T follicular helper cell (primary cell): ENCODE measurements at places on chromosomes 1 and 21.

- no peak for DNase-seq
Observed at GRCh38 chr1:36425791-36426190, 24.5 kb downstream of the OSCP1 start.

DNA sequence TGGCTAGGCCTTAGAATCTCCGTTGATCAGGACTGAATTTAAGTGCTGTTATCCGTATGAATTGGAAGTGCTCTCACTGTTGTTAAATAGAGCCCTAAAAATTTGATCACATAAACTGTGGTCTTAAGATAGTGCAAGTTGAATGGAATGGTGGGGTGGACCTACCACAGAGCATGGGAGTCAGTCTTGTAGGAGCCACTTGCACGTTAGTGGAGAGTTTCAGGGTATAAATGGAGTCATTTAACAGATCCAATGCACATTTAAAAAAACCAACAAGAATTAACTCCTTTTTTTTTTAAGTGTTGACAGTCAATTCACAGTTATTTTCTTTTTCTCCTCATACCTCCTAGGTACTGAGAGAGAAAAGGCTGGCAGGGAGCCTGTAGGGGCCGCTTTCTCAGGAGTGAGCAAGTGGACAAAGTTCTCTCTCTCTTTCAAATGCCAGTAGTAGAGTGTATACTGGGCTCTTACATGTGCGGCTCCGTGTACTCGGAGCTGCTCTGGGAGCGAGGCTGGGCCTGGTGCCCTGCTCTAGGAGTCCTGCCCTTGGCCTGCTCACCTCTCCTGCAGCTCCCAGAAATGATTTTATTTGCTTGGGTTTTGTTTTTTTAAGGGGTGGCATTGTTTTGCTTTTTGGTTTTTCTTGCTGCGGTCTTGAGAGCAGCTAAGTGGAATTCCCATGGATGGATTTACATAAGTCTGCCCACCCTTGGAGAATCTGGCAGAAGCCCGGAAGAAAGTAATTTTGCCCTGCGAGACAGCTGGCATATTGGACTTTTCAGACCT, 91.3 kb downstream of the ATP5PO start:
- no peak for DNase-seq

DNA sequence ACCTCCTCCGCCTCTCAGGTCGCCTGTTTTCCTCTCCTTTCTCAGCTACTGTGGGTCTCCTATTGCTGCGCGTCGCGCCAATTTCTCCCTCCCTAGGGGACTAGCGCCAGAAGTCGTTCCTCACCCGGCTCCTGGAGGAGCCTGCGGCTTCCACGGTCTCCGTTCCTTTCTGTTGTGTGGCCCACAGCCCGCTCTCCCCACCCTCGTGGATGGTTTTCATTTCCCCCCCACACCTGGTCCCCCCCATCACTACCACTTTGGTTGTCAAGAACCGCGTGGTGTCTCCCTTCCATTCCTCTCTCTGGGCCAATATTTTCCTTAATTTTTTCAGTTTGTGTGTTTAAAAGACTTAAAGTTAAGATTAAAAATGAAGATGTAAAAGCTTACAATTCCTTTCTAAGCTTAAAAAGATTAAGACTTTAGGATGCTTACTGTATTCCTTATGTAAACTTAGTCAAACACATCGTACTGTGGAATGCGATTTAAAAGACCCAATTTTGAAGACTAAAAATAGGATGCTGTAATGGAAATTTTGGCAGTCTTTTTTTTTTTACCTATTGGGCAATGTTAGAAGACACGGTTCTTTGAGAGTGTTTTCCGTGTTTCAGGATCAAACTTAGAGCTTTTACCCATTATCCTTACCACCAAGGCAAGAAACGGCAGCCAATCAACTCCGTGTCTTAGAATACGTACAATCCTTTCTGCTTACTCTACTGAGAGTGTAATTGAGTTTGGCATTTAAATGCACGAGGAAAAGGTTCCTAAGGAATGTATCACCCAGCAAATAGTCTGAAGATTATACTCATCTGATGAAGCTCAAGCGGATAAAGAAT, 773 bp downstream of the CNST start:
- DNase-seq: no peak

DNA sequence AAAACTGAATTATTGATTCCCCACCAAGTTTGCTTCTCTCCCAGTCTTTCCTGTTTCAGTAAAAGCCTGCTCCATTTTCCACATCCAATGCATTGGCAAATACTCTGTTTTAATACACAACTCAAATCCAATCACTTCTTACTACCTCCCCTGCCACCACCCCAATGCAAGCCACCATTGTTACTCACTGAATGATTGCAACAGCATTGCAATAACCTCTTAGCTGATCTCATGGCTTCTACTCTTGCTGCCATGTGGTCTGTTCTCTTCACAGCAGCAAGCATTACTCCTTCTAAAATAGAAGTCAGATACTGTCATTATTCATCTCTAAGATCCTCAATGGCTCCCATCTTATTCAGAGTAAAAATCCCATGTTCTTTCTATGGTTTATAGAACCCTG, 123.4 kb downstream of the ATP6V1G3 start:
- no peak for DNase-seq

GRCh38 chr1:32755098-32755809, 52.7 kb upstream of the SYNC start:
- no peak for DNase-seq

DNA sequence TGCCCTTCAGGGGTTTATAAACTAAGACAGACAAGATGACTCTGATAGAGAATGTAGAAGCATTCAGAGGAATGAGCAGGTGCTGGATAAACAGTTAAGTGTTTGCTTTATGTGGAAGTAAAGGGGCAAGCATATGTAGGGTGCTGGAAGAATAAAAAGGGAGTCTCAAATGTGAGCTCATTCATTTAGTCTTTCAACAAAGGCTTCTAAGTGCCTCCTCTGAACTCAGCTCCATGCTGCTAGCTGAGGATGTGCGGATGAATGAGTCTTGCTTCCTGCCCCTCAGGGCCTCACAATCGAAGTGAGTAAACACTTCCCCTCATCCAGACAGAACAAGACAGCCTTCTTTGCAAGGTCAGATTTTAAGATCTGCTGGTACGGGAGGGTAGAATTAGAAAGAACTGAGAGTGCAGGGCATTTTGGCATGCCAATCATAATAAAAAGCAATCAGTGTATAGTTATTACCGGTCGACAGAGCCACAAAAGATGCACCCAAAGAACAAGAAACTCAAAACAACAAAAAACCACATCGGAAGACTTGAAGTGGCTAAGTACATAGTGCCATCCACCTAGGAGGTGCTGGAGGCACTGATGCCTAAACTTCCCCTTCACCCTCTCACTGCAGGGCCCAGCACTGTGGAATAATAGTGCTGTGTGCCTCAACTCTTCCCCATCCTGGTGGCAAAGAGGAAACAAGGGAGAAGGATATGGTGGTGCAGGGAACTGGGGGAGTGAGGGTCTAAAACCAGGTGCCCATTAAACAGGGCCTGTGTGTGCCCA, 69.8 kb downstream of the TNR start:
- no peak for DNase-seq

GRCh38 chr1:213423041-213423440, 372.0 kb downstream of the RPS6KC1 start:
- DNase-seq: no peak

GRCh38 chr1:235910357-235911299, 43.9 kb upstream of the LYST start:
- DNase-seq: no peak

- no peak for DNase-seq
Observed at GRCh38 chr1:191546803-191547202, 611.5 kb upstream of the RGS18 start.

DNA sequence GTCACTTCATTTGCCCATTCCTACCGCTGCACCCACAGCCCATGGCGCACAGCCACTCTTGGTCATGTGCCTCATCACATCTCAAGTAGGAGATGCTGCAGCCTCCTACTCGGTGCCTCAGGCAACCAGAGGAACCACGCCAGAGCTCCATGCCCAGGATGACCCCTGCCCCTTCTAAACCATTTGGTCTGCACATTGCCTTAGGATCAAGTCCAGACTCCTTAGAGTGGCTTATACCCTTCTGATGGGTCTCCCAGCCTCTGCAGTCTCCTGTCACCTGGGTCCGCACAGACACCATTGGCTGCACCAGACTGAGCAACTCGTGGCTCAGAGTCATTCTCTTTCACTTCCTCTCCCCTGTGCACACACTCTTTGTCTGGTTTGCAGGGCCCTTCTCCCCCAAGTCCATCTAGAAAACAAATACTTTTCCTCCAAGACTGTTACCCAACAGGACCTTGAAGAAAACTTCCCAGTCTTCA, 2.2 kb upstream of the ADORA3 start:
- no peak for DNase-seq

GRCh38 chr1:153465811-153466636, 5.6 kb upstream of the S100A7 start:
- DNase-seq: peak; percentile 37

DNA sequence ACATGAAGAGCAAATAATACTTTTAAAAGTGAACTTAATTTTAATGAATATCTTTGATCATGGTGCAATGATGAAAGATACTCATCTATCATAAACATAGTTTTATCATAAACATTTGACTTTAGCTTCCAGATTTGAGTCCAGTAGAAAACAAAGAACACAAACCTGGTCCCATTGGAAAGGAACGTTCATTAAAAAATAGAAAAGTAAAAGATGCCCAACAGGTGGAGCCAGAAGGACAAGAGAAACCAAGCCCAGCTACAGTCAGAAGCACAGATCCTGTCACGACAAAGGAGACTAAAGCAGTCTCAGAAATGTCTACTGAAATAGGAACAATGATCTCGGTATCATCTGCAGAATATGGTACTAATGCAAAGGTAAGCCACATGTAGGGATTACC, 55.6 kb upstream of the MYOCOS start:
- no peak for DNase-seq

GRCh38 chr1:101081496-101082488, 56.2 kb upstream of the DPH5 start:
- DNase-seq: no peak

GRCh38 chr1:89198081-89198480, 661 bp downstream of the GBP4 start:
- no peak for DNase-seq

DNA sequence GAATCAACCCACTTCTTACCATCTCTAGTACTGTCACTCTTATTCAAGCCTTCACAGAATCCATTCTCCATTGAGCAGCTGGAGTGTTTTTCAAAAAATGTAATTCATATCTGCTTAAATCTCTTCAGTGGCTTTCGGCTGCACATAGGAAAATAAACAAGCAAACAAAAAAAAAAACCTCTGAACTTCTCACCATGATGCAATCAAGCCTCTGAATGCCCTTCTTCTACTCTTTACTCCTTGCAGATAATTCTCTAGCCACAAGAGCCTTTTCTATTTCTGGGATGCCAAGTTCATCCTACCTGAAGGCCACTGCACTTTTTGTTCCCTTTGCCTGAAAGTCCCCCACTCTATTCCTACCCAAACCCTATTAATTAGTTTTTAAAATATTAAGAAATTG, 14.2 kb downstream of the PIGM start:
- no peak for DNase-seq

DNA sequence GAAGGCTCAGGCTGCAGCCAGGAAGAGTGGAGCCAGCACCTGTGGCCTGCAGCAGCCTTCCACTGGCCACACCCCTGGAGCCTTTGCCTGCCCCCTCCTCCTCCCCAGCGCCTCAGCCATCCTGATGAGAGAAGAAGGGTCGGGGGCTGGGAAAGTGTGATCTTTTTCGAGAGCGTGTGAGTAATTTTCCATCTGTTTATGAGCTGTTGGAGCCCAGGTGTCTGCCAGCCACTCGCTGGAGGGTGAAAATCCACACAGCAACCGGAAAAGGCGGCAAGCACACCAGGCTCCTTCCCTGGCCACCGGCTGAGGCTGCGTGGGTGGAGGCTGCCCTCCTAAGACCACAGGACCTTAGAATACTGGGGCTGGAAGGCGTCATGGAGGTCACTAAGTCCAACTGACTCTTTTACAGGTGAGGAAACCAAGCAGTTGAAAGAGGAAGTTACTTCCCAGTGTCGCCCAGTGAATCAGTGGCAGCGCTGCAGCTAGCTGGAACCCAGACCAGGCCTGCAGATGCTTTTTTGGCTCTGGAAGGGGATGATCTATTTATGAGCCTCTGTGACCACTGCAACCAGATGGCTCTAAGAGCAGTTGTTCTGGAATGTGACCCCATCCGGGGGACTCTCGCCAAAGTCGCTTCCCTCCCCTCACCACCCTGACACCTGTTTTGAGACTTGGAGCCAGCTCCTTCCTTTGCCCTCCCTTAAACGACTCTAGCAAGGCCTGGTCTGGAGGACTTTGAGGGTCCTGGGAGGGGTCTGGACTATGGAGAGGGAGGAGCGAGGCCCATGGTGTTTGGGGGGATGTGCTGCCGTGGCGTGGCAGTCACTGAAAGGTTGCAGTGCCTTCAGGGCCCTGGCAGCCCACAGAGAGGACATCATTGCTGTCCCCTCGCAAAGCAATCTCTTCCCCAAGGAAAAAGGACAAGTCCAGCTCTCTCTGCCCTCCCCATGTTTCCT, 54.5 kb downstream of the LGR6 start:
- no peak for DNase-seq
